ENCODE measurements at places on chromosomes 1 and 21.

GRCh38 chr21:41364308-41364707 lies 2.5 kb downstream of the MX2 start:
- no peak for DNase-seq

DNA sequence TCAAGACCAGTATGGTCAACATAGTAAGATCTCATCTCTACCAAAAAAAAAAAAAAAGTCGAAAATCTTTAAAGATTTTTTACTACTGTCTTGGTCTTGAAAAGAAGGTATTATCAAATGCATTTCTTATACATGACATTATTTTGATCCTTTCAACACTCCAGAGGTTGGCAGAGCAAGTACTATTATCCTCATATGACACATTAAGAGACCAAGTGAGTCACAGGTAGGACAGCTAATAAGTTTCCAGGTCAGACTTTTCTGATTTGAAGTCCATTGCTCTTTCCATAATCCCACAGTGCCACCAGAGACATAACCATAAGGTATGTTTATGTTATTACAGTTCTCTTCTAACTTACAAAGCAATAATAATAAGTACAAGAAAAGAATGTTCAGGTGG lies 15.2 kb downstream of the DBT start:
- DNase-seq, result no peak

GRCh38 chr1:246035060-246035541 lies 472.0 kb downstream of the SMYD3 start:
- DNase-seq, result no peak

DNA sequence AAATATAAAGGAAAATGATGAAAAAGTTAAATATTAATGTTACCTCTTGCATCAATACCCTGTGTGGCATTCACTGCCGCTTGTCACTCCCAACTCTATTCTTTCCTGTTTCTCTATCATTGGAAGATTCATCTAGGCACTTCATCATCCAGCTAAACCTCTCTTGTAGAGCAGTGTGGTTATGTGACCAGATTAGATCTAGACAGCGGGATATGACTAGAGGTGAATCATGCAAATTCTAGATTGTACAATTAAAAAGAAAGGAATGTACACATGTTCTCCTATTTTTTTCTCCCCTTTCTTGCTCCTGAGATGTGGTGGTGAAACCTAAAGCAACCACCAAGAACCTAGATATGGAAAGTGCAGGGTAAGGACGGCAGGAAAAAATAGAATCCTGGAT lies 174.1 kb downstream of the LBR start:
- DNase-seq, result peak; percentile 3

DNA sequence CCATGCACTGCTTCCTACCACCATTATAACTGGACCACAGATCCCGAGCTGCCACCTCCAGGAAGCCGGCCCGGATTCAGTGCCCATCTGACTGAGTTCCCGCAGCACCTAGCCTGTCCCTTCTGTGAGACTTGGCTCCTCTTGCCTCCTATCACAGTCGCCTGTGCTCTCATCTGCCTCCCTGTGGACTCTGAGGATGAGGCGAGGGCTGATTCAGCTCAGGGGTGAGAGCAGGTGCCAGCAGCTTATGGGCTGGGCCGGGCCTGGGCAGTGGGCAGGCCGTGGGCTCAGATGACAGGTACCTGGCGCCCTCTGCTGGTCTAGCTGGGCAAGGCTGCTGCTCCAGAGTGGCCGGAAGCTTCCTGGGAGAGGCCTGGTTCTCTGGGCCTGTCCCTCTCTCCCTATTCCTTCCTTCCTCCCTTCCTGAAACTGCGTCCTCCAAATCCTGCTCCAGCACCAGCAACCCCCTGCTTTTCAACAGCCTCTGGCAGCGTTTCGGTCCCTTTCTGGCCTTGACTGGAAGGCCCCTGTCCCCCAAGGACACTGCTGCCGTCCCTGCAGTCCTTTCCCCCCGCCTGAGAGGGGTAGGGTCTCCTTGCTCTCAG lies 17.3 kb upstream of the PCSK9 start:
- peak; percentile 88 for DNase-seq

DNA sequence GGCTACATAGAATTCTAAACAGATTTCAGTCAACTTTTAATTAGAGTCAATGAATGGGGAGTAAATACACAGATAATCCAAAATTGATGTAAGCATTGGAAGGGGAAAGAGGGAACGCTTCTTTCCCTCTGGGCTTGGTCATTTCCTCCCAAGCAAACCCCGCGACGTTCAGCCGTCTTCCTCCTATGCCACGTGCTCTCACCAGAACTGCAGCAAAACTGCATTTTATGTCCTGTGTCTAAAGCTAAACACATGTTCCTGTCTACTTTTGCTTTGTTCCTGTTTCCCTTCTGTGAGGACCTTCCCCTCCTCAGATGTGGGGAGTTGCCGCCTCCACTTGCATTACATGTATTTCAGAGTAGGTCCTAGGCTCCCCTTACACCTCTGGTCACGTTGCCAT lies 27.2 kb downstream of the UTP25 start:
- DNase-seq, result no peak

GRCh38 chr1:66346873-66347272 lies 187.1 kb upstream of the SGIP1 start:
- DNase-seq, result no peak

DNA sequence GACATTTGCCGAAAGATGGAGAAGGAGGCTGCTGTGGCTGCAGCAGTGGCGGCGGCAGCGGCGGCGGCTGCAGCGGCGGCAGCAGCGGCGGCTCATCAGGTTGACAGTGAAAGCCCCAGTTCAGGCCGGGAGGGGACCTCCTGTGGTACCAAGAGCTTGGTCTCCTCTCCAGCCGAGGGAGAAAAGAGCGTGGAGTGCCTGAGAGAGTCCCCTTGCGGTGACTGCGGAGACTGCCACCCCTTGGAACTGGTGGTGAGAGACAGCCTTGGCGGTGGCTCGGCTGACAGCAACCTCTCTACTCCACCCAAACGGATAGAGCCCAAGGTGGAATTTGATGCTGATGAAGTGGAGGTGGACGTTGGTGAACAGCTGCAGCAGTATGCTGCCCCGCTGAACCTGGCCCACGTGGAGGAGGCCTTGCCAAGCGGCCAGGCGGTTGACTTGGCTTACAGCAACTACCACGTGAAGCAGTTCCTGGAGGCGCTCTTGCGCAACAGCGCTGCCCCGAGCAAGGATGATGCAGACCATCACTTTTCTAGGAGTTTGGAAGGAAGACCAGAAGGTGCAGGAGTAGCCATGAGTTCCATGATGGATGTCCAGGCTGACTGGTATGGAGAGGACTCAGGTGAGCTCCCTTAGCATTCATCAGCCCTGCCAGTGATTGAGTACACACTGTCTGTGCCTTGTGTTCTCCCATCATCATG lies 6.3 kb downstream of the ZBTB8B start:
- no peak for DNase-seq

DNA sequence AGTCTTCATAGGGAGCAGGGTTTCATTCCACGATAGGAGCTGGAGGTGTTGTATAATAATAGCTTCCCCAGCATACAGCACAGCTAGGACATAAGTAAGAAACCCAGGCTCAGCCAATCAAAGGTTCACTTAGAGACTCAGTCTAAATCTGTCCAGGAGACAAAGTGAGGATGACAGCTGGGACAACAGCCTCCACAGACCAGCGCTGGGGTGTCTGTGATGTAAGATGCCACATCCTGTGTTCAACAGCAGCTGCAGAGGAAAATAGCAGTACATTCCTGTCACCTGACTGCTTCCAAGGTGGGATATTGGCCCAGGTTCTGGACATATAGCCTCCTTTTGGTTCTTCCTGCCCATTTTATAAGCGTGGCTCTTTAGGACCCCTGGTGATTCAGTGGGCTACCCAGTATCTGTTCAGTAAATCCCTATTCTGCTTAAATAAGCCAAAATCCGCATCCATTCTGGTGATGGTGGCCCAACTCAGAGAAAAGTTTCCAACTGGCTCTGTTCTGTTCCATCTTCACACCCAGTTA lies 176.8 kb upstream of the SYT6 start:
- no peak for DNase-seq

GRCh38 chr21:45853703-45854342 lies 127.7 kb upstream of the COL6A1 start:
- DNase-seq, result no peak

- DNase-seq, result no peak
Observed at GRCh38 chr1:151716771-151717631, at the start of gene CELF3. Gene CELF3, minus strand, starts transcription at chr1:151716803. Its CDS starts 783 bp downstream, at chr1:151716020.

GRCh38 chr1:100074604-100075395 lies 57.9 kb downstream of the SASS6 start:
- DNase-seq, result no peak

DNA sequence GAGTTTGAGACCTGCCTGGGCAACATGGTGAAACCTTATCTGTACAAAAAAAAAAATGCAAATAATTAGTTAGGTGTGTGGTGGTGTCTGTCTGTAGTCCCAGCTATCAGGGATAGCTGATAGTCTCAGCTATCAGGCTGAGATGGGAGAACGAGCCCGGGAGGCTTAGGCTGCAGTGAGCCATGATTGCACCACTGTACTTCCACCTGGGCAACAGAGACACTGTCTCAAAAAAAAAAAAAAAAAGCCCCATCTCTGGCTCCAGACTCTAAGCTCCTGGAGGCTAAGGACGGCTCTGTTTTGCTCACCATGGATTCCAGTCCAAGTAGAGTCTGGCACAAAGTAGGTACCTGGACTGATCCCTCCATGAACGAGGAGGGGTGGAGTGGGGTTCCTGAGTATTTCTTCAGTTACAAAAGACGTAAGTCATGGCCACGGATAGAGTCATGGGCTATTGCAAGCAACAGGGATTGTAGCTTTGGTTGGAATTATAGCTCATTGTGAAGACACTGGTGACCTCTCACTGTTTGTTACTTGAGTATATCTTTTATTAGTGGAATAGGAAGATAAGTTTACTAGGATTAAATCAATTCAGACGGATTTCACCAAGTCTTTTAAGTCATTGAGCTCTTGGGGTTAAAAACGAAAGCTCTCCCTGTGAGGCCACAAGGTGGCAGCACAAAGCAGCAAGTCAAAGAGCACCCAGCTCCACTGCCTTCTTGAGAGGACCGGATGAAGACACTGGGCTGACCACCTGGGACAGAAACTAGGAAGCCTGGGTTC lies 35.6 kb upstream of the TMEM61 start:
- DNase-seq, result peak; percentile 45

DNA sequence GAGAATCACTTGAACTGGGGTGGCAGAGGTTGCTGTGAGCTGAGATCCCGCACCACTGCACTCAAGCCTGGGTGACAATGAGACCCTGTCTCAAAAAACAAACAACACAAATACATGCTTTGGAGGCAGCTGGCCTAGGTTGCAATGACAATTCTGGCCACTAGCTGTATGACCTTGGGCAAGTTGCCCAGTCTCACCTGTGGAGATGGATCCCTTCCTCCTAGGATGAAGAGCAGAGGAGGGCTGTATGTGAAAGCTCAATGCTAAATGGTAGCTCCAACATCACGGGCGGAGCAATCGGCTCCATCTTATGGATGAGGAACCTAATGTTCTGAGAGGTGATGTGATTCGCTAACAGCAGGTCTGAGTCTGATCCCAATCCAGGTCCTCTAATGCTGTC lies 20.6 kb downstream of the ADORA1 start:
- no peak for DNase-seq

DNA sequence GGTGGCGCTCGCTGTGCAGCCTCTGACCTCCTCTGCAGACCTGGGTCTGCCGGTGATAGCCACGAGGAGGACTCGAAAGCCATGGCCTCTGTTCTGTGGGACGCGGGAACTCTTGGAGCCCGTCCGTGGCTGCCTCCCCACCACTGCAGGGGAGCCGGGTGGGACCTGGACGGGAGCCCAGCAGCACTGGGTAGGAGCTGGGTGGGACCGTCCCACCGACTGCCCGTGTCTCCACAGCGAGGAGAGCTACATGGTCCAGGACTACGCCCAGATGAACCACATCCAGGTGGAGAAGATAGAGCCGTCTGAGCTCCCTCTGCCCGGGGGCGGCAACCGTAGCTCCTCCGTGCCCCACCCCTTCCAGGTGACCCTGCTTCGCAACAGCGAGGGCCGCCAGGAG lies 23.7 kb downstream of the ARHGEF16 start:
- DNase-seq, result no peak

DNA sequence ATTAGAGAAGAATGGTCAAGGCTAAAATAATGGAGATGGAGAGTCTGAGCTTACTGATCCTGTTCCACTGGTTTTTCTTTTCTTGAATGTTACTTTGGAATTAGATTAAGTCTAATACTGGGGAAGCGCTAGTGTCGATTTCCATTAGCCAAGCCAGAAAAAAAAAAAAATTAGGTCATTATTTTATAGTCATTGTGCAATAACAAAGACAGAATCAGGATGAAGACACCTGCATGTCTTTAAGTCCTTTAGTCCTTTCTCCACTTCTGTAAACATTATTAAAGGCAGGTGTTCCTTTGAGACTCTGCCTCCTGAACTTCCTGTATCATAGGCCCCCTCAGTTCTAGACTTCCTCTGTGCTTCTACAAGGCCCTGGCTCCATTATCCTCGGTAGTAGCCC lies 42.8 kb downstream of the MYSM1 start:
- no peak for DNase-seq

- peak; percentile 7 for DNase-seq
Observed at GRCh38 chr1:77834771-77835334, 53.6 kb upstream of the NEXN start.

GRCh38 chr1:159973350-159973940 lies 19.4 kb upstream of the SLAMF9 start:
- no peak for DNase-seq

DNA sequence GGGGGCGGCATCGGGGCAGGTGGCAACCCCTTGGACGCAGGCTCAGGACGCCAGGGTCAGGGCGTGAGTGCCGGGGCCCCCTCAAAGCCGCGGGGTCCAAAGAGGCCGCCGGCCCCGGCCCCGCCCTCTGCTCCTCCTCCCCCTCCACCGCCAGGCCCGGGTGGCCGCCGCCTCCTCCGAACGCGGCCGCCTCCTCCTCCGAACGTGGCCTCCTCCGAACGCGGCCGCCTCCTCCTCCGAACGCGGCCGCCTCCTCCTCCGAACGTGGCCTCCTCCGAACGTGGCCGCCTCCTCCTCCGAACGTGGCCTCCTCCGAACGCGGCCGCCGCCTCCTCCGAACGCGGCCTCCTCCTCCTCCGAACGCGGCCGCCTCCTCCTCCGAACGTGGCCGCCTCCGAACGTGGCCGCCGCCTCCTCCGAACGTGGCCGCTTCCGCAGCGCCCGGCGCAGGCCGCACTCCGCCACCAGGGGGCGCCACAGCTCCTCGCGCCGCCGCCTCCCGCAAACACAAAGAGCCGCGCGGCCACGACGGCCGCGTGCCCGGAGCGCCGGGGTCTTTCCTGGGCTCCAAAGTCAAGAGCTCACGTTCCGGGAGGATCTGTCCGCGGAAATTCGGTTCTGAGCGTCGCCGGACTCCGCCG lies 19.3 kb upstream of the SAMD11 start:
- peak; percentile 55 for DNase-seq

All from kidney glomerular epithelial cell (primary cell).